Motor neuron (in vitro differentiated cells): ENCODE measurements at places on chromosomes 5 and 9. TPM values are rescaled to one million over a fixed set of nuclear protein-coding genes. Genes with fewer than 3 reads are reported as not detected.

DNA sequence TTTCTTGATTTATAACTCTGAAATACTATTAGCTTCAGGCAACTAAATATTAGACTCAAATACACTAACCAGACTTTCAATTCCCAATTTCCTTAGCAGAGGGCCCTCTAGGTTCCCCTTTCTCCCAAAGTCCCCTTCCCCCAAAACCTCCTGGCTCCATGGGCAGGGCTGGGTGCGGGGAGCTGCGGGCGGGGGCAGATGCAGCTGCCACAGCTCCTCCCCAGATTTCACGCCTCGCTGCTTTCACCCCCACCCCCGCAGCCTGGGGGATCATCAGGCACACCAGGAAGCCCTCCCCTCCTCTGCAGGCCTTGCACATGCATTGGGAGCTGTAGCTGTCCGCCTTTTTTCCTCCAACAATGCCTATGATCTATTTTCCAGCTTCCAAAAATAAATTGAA is 82.8 kb upstream of the SPATA31C2 start:
- ATAC-seq = peak; percentile 42

- ATAC-seq = no peak
Measured at GRCh38 chr5:55227664-55228430, 732 bp upstream of the MCIDAS start.

DNA sequence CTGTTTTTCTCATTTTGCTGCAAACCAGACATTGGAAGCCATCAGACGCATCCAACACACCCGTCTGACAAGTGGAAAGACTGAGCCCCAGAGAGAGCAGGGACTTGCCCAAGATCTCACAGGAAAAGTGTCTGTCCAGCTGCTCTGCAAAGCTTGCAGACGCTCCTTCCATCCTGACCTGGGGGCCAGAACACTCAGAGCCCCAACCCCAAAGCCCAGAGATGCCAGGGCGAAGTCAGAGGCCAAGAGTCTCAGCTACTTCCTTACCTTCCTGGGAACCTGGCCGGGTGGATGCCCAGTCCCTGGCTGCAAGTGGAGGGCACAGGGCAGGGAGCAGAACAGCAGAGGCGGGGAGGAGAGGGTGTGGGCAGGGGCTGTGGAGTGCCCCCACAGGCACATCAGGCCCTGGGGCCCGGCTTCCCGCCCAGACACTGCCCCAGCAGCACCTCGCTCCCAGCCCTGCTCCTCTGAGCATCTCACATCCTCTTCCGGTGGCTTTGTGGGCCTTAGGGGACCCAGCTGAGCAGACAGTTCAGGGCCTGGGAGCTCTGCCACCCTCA is 9.7 kb upstream of the RALGDS start:
- ATAC-seq = no peak

GRCh38 chr5:30808996-30809395 is 384.5 kb upstream of the CDH6 start:
- ATAC-seq = no peak

DNA sequence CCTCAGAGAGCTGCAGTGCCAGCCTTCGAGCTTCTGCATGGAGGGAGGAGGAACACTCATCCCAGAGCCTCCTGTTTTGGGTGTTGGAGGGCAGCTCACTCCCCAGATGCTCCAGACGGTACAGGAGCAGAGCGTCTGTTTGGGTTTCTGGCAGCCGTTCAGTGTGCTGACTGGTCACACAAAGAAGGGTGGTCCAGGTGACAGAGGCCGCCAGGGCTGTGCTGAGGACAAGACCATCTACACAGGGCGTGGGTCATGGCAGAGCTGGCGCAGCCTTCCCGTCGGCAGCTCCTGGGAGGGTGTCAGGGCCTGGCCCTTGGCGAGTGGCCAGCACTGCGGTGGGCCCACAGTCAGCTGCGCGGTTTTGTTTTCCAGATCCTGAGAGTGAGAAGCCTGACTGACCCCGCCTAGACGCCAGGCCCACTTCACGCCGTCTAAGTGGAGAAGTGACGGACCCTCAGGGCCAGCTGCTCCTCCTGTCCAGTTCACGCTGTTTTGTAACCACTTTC is 131.4 kb upstream of the FAM120A start:
- ATAC-seq = no peak

- no peak for ATAC-seq
Measured at GRCh38 chr9:22035591-22036011, 26.5 kb upstream of the CDKN2B start.

DNA sequence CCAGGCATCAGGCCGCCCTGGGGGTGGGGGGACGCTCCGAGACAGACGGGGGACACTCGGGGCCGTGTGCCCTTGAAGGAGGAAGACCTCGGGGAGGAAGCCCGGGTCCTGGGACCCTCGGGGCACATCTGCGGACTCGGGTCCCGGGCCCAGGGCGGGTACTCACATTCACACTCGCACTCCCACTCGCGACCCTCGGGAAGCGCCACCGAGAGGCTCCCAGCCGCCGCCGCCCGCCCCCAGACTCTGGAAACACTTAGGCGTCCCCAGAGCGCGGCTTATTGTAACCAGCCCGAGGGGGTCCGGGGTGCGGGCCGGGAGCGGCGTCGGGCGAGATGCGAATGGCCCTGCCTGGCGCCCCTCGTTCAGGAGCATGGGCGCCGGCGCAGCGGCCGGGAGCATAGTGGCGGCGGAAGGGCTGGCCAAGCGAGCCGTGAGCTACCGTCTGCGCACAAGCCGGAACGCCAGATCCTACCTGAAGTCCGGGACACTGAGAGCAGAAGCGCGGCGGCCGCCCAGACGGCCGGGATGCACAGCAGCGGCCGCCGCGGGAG is 559 bp downstream of the ROR2 start:
- ATAC-seq = no peak

- ATAC-seq = no peak
Measured at GRCh38 chr9:118034701-118035100, 330.5 kb downstream of the TLR4 start.

GRCh38 chr9:122318284-122318683 is 52.5 kb upstream of the PTGS1 start:
- no peak for ATAC-seq

DNA sequence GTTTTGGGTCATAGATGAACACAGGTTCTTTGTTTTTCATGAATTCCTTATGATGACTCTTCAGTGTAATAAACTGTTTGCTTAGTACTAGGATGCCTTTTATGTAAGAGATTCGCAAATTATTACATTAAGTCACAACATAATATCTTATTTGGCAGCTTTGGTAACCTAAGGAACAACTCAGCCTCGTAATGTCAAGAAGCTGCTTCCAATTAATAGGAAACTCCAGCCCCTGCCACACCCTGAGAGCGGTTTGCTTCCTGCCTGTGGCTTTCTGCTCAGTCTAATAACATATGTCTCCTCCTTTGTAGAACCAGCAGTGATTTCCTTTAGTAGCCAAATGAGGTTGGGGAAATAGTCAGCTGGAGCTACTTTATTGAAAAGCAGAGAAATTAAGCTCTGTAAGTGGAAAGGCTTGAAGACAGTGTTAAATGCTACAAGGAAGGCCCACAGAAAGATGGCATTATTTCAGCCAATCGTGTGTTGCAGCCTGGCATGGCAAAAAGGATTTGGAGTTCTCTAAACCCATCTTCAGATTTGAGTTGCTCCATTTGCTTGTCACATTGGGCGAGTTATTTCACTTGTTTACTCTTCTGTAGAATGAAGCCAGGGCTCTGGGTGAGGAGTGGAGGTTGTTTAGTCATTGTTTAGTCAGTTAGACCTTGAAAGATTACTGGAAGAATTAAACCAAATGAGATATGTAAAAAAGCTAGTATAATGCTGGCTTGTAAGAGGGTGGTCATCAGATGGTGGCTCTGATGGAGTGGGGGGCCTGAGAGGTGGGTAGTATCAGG is 54.1 kb downstream of the MTAP start:
- ATAC-seq = no peak

GRCh38 chr5:54148858-54149257 is 161.5 kb downstream of the ARL15 start:
- no peak for ATAC-seq

DNA sequence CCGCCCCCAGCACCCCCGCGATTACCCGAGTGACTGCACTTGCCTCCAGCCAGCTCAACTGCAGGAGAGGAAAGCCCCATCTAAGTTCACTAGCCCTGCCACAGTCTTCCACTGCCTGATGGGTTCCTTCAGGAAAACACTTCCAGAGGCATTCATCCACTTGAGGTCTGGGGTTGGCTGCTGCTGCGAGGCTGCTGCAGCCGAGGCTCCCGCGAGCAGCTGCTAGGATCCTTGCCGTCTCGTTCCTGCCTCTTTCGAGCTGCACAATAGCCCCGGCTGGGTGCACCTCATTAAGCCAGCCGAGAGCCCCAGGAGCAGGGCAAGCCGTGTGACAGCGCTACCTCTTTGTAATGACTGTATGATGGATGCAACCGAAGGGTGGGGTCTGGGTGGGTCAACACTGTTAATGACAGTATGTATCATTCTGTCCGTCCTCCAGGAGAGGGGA is 24.2 kb upstream of the ELAVL2 start:
- ATAC-seq = no peak

DNA sequence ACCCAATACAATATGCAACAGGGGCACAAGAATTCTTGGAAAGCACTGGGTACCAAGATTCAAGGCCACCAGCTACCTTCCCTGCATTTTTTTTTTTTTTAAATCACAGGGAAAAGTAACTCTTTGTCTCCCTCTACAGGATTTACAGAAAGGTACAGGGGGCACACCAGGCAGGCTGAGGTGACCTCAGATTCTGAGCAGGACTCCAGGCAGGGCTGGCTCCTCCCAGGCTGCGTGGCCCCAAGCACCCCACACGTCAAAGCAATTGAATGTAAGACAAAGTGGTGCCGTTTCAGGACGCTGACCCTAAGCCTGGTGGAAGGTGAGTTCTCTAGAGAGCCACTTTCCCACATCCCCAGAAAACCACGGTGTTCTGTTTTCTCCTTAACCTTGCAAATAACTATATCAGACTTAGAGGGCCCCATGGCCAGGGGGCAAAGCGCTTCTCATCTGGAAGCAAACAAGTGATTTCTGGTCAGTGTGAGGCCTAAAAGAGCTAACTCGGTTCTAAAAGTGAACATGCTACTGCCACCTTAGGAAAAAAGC is 222.6 kb downstream of the ROR2 start:
- ATAC-seq = peak; percentile 87

- no peak for ATAC-seq
Measured at GRCh38 chr5:79143684-79144379, 32.2 kb downstream of the BHMT start.

DNA sequence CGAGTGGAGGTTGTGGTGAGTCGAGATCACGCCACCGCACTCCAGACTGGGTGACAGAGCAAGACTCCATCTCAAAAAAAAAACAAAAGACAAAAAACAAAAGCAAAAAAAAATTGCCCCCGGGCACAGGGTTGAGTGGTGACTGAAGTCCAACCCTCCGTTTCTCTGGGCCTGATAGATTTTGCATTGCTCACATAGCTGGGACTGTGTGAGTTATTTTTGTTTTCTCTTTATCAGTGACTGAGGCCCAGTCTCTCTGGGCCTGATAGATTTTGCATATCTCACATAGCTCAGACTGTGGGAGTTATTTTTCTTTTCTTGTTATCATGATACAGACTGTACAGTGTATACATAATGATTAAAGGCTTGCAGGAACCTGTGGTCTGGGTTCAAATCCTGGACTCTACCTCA is 2.6 kb upstream of the SLC28A3 start:
- ATAC-seq = no peak

DNA sequence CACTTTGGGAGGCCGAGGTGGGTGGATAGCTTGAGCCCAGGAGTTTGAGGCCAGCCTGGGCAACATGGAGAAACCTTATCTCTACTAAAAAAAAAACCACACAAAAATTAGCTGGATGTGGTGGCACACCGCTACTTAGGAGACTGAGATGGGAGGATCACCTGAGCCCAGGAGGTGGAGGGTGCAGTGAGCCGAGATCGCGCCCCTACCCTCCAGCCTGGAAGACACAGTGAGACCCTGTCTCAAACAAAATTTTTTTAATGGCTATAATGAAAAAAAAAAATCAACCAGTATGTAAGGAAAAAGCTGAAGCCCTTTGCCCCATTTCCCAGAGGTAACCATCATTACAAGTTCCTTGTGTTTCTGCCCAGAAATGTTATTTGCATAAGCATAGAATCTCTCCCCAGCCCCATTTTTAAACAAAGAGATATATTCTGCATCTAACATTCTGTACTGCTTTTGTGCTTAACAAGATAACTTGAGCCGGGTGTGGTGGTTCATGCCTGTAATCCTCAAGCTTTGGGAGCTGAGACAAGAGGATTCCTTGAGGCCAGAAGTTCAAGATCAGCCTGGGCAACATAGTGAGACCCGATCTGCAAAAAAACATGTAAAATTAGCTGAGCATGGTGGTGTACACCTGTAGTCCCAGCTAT is 35.1 kb upstream of the KCNIP1 start:
- no peak for ATAC-seq

DNA sequence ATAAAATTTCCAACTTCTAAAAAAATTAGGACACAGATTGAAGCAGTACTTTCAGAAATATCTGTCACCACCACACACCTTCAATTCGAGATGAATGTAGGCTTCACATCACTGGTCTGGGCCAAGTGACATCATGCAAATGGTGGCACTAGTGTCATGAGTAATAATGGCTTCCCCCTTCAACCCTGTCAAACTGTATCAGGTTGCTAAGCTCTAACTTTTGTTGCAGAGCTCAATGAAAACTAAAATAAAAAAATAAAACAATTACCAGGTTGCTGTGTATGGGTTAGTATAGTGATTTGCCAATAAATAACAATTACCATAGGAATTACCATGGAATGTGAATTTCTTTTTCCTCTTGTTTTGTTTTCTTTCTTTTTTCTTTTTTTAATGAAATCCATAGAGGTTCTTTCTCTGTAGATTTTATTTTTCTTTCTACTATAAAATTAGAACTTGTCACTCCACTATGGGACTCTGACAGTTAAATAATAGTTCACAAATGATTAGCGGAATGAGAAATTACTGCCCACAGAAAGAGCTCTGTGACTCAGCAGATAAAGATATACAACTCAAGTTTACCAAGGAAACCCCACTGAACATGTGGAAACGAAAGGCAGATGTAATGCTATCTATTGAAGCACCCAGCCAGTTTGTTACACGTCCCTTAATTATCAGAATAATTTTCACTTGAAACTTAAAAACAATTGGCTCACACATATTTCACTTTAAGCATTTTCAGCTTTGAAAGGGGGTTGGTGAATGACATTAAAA is 783.8 kb upstream of the WWC1 start:
- no peak for ATAC-seq

Gene LCN15
- 0.22 TPM in 1 of 2 replicates, not detected in the other for total RNA-seq

Gene PCDHB16
- total RNA-seq = 2.9 and 3.1 TPM in 2 replicates

Gene HNRNPAB
- 65.4 and 68.2 TPM in 2 replicates for total RNA-seq

Gene SLC6A7
- total RNA-seq = 0.50 TPM in 1 of 2 replicates, not detected in the other

Gene VCP
- 150 and 158 TPM in 2 replicates for total RNA-seq

Gene SPATA31A3
- 0.10 and 0.19 TPM in 2 replicates for total RNA-seq

Gene PTPDC1
- total RNA-seq = 8.2 and 9.1 TPM in 2 replicates

Gene CNTNAP3
- total RNA-seq = 2.1 and 3.3 TPM in 2 replicates

Gene INSL4
- not detected in 2 replicates for total RNA-seq

Gene TMEM232
- total RNA-seq = 4.2 and 4.4 TPM in 2 replicates

Gene CTXN3
- total RNA-seq = 17.8 and 18.3 TPM in 2 replicates

Gene LIFR
- total RNA-seq = 260 and 463 TPM in 2 replicates

Gene CHD1
- 52.2 and 63.8 TPM in 2 replicates for total RNA-seq
